T1000 (cell line): ENCODE measurements at places on chromosomes 4 and X.

DNA sequence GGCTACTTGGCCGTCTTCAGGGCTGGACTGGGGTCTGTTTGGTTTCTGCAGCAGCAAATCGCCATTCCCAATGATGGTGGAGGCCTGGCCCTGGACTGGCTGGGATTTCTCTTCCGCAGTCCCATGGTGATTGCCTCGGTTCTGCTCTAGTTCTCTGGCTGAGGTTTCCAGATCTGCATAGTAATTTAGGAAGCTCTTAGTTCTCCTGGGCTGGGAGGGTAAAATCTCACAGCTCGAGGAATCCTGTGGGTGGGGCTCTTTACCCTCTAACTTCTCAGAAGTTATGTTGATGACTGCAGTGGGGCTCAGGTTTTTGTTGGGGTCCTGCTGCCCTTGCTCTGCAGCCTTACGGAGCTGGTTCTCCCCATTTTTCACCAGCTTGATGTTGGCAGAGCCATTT is 200.6 kb downstream of the APBB2 start:
- no peak for DNase-seq

DNA sequence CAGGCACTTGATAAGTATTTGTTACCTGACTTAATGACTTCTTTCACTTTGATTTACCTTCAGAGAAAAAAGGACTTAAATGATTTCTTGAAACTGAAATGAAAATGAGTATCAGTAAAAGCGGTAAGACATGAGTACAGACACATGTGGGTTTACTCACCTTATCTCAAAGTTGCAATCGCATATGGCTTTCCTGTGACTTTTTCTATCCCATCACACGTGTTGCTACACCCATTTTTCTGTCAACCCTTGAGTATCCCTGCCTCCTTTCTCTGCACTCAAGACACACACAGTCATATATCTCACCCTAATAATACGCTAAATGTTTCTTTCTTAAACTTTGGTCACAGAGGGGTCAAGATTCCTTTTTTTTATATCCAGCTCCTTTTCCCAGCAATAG is 11.0 kb upstream of the ARHGEF38 start:
- DNase-seq, result no peak

GRCh38 chr4:181507938-181508337 is 735.3 kb upstream of the TENM3 start:
- no peak for DNase-seq

DNA sequence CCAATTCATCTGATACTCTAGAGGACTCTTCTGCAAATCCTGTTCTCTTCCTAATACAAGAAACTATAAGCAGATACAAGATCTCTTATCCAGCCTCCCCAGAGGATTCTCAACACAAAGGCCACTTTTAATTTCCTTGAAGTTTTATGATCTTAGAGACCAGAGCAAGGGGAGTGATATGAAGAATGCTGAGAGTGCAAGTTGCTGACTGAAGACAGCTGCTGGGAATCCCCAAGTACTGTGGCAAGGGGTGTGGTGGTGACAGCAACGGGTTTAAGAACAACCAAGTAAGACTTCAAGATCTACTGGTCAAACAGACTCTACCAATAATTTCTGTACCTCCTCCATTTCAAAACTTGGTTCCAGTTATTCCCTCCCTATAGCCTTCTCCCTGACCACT is 7.0 kb downstream of the AMMECR1 start:
- DNase-seq, result no peak

DNA sequence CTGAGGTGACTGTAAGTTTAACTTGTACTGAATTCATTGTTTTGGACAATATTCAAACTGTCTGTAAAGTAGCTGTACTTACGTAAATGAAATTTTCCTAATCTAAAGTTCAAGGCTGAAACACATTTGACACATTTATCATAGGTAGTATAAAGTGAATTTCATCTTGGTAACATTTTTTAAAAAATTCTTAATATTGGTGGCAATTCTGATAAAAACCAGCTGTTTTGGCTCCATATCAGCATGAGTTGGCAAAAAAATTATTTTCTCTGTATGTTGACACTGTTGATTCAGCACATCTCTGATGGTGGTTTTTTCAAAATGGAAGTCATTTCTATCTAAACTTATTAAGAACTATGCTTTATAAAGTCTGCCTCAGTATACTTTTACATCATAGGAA is 30.9 kb downstream of the CXorf58 start:
- no peak for DNase-seq

DNA sequence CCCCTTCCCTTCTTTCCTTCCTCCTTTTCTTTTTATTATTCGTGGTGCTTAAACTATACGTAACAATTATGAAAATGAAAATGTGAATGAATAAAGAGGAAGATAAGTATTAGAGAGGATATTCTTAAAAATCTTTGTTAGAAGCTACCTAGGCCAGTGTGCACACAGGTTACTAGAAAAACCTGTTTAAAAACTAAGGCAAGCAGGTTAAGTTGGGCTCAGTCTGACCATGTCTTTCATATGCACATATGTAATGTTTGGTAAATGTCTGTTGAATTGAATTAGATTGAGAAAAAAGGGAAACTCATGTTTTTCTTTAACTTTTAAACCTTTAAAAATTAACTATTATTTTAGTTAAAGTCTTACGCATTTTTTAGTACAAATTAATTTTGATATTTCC is 7.8 kb downstream of the SHROOM3 start:
- no peak for DNase-seq

DNA sequence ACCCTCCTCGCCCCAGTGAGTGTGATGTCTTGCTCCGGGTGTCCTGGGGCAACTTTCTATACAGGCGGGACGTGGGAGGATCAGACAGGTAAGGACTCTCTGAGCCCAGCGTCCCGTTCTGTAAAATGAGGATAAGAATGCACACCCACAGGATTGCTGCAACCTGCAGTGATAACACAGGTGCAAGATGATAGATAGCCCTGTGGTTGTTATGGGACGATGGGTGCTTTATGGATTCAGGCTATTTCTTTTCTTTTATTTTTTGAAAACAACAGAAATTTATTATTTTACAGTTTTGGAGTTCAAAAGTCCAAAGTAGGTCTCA is 28.6 kb downstream of the BEX3 start:
- no peak for DNase-seq

- no peak for DNase-seq
Measured at GRCh38 chr4:10773010-10773409, 88.4 kb upstream of the CLNK start.

DNA sequence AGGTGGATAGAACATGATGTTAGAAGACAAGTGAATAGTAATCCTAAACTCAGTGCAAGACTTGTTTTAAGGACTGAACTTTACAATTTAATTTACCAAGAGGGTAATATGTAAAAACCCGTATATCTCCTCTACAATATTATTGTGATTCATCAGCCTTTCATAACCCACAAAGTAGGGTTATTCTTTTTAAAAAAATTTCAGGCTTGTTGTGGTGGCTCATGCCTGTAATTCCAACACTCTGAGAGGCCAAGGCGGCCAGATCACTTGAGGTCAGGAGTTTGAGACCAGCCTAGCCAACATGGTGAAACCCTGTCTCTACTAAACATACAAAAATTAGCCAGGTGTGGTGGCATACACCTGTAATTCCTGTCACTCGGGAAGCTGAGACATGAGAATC is 7.2 kb downstream of the IBSP start:
- DNase-seq, result no peak

- no peak for DNase-seq
Measured at GRCh38 chrX:110427076-110427475, 68.4 kb downstream of the RTL9 start.

DNA sequence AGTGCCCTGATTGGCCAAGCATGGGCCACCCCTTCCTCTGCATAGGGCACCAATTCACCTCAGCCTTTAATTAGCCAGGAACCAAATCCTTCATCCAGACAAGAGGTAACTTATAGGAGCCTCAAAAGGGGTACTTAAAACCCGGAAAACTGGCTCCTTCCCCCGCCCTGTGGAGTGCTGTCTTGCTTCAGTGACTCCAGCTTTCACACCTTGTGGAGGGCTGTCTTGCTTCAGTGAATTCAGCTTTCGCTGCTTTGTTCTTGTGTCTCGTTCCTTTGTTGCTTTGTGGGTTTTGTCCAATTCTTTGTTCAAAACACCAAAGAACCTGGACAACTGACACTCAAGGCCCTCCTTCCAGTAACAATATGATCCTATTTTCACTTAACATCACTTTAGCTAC is 82.2 kb upstream of the FRG1 start:
- no peak for DNase-seq

DNA sequence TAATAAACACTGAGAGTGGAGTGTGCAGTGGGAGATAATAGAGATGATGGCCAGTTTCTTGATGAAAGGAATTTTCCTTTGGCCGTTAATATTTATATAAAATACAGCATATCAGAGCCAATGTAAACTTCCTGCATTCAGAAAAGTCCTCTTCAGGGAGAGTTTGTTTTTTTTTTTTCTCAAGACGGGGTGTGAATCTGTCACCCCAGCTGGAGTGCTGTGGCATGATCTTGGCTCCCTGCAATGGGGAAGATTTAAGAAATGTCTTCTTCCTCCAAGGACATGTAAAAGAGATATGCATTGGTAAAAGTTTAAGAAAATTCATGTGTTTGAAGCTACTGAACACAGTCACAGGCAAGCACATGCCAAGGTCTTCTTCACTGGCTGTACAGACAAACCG is 25.4 kb upstream of the TBC1D9 start:
- DNase-seq, result no peak

GRCh38 chr4:3730422-3731190 is 35.6 kb upstream of the ADRA2C start:
- no peak for DNase-seq

GRCh38 chr4:37725718-37726117 is 39.5 kb upstream of the RELL1 start:
- DNase-seq, result no peak

GRCh38 chr4:2378401-2378800 is 40.0 kb downstream of the ZFYVE28 start:
- DNase-seq, result no peak

DNA sequence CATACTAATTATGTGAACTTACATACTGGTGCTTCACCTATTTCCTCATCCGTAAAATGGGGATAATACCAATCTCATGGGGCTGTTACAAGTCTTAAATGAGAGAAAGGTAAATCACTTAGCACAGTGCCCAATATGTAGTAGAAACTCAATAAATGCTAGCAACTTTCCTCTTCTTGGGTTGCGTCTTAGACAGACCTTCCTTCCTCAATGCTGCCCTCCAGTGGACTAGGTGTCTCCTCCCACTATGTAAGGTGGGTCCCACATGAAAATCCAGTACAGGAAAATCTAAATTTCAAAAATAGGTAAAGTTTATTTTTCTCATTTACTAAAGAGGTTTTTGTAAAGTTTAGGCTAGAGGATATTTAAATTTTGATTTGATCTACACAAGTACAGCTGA is 20.6 kb downstream of the ZDHHC9 start:
- no peak for DNase-seq

DNA sequence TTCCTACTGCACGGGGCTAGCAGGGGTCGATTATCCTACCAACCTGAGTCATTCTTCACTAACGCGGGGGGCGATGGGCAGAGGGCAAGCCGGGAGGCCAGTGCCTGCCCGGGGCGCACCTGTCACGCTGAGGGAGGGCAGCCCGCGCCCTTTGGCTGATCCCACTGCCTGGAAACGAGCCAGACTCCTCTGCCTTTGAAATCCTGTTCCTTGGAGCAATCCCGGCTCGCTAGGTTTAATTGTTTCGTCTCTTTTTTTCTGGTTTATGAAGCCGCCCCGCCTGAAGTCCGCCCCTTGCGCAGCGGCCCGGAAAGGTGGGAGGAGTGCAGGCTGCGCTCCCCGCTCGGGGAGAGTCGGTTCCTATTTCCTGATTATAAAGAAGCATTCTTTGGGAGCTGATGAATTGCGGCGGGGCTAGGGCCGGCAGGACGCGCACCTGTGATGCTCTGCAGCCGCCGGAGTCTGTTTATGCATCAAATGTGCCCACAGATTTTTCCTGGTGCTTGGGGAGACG is 484.2 kb downstream of the BCOR start:
- peak; percentile 13 for DNase-seq

- DNase-seq, result no peak
Measured at GRCh38 chr4:74534121-74534520, 89.2 kb downstream of the AREG start.

- DNase-seq, result no peak
Measured at GRCh38 chr4:184805462-184806228, 20.1 kb downstream of the ACSL1 start.

DNA sequence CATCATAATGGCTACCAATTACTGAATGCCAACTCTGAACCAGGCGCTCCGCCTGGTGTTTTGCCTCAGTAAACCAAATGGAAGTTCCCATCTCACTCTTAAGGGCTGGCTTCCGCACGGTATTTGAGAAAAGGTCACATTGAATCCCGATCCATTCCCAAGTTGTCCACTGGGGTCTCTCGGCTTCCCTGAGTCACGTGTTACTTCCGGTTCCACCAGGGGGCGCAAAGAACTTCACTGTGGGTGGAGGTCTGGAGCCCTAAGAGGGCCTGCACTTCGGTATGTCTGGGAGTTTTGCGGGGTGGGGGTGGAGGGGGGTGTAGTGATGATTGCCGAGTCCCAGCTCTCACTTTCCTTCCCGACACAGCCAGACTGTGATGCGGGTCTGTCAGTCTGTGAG is 13.4 kb upstream of the NHS start:
- DNase-seq, result no peak

GRCh38 chr4:144509088-144510015 is 136.6 kb upstream of the HHIP start:
- no peak for DNase-seq

DNA sequence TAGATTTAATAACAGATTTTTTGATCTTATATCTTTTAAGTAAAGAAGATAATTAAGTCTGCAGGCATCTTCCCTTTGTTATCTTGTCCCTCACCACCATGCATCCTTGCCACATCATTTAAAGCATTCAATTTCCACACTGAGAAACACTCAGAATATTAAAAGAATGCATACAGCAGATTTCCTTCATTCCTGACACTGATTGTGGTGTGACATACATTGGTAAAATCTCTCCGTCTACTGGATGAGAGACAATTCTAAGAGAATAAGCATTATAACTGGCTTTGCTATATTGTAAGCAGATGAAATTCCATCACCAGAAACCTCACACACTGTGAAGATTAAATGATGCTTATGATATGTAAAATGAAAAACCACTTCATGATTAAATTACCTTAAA is 97.4 kb upstream of the TRPC5OS start:
- DNase-seq, result no peak

DNA sequence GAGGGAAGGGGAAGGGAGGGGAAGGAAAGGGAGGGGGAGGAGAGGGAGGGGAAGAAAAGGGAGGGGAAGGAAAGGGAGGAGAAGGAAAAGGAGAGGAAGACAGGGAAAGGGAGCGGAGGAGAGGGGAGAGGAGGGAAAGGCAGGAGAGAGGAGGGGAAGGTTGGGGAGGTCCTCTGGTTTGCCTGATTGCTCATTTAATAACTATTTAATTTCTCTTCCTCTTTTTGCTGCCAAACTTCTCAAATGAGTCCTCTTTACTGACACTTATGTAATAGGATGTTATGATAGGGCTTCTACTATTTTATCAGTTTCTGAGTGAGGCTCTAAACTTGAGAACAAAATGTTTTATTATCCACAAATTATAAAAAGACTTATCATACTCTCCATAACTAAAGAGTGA is 35.4 kb upstream of the PPA2 start:
- DNase-seq, result no peak

- DNase-seq, result peak; percentile 1
Measured at GRCh38 chrX:23578079-23578478, 89.2 kb upstream of the PRDX4 start.

DNA sequence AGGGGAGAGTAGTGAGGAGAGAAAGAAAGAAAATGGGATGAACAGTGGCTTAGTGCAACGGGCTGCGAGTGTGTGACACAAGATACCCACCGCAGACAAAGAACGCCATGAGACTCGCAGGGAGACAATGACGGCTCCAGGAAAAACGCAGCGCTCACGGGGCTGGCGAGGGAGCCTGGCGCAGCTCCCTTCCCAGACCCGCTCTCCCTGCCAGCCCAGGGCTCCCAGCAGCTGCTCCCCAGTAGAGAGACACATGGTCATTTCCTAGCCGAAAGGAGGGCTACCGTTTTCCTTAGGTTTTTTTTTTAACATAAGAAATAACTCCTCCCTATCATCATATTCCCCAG is 149.5 kb downstream of the MAML3 start:
- no peak for DNase-seq
